BE2C (cell line): ENCODE measurements at places on chromosomes 7 and 10.

- DNase-seq = no peak
These were observed 40.5 kb downstream of the PDE6C start for GRCh38 chr10:93652857-93653256.

DNA sequence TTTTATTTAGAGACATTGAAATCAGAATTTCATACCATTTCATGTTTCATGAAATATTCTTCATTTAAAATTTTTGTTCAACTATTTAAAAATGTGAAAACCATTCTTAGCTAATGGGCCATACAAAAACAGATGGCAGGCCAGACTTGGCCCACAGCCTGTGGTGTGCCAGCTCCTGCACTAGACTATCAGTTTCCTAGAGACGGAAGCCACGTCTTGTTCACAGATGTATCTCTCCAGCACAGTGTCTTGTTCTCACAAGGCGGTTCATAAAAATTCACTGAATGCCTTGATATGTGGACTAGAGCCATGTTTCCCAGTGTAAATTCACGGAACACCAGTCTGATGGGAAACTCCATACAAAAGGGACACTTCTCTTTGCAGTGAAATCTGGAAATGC, 216.0 kb downstream of the KCNMA1 start:
- DNase-seq = no peak

DNA sequence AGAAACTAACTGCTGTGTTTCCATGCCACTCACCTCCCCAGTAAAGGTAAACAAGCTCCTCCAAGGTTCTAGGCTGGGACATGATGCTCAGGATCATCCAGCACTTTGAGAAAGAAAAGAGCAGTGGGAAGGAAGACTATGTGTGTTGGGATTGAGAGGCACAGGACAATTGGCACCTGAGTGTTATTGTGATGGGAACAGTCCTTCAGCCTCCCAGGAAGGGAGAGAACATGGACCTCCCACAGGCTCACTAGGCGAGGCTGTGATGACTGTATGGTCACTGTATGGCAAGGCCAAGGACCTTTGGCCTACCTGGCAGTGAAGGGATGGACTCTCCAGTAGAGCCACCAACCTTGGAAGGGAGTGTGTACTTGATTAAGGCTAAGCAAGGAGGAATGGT, 123.2 kb upstream of the UNC5B start:
- DNase-seq = no peak

DNA sequence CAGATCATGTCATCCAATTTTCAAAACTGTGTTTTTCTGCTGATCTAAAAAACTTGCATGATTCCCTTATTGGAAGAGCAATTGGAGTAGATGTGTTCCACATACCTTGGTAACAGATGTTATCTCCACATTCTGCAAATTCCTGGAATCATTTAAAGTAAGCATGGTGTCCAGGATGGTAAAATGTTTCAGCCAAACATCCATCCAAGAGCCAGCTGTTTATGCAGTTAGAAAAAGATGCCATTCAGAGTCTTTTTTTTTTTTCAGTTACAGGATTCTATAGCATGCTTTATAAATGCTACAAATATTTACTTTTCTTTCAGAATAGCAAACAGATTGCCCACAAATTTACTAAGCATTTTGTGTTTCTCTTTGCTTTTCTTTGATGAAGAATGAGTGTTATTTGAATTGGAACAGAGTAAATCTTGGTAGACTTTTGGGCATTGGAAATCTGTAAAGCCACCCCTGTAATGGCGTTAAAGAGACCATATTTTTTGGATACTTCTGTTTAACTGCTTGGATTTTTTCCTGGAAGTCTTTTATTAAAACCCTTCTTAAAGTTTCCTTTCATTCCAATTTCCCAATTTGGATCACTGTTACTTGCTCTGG, 149.8 kb downstream of the GNAT3 start:
- DNase-seq = no peak

- no peak for DNase-seq
These were observed 161.7 kb upstream of the MKI67 start for GRCh38 chr10:128287921-128288320.
